NCI-H524 (cell line): ENCODE measurements at places on chromosomes 7 and 10.

DNA sequence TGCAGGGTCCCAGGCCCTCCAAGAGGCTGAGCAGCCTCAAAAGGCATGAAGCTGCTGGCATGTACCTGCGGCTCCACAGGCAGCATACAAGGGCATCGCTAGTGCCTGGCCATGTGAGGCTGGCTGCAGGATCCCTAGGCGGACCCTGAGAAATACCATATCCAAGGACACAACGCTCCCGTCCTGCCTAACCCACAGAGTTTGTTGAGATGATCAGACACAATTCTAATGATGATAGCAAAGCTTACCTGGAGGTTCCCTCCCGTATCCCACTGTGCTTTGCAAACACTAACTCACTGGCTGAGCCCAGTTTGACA lies 17.3 kb downstream of the CLRN3 start:
- DNase-seq, result no peak

GRCh38 chr10:80589726-80590373 lies 52.1 kb downstream of the SH2D4B start:
- no peak for DNase-seq

DNA sequence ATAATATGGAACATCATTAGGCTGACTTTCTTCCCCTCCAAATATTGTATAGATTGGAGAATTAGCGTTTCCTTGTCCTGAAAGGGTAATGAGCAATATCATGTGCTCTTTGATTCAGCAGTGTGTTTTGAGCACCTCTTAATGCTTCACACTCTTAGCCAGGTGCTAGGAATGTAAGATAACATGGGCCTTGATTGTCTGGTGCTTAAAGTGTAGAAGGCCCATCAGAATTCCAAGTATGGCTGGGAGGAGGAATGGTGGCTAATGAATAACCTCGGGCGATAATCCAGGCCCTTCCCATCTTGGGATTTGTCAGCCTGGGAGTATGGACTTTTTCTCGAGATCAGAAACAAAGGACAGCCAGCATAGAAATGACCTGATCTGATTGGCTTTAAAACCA lies 8.6 kb downstream of the TSPAN13 start:
- no peak for DNase-seq

DNA sequence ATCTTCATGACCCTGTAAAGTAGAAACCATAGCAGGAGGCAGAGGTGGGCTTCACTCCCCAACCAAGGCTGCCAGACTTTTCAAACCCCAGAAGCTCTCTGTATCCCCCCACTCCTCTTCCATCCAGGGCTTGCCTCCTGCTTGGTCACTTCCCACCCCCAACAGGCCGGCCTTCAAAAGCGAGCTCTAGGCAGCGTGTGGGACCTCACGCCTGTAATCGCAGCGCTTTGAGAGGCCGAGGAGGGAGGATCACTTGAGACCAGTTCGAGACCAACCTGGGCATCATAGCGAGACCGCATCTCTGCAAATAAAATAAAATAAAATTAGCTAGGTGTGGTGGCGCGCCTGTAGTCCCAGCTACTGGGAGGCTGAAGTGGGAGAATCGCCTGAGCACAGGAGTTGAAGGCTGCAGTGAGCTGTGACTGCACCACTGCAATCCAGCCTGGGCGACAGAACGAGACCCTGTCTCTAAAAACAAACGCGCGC lies 743 bp upstream of the POR start:
- no peak for DNase-seq

DNA sequence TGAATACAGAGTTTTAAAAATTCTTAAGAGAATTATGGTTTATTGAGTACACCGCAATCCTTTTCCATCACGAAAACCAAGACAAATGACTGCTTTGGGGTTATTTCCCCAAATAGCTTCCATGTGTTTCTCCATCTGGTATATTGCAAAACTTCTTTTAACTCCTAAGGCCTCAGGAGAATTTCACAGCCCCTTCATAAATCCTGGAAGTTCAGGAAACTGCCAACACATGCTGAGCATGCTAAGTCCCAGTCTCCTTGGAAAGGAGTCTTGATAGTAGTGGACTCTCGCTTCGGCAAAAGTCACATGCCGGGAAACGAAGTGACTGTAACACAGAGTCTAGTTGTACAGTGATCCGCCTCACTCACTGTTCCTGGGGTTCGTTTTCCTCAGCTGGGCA lies 88.1 kb upstream of the RSU1 start:
- DNase-seq, result no peak

DNA sequence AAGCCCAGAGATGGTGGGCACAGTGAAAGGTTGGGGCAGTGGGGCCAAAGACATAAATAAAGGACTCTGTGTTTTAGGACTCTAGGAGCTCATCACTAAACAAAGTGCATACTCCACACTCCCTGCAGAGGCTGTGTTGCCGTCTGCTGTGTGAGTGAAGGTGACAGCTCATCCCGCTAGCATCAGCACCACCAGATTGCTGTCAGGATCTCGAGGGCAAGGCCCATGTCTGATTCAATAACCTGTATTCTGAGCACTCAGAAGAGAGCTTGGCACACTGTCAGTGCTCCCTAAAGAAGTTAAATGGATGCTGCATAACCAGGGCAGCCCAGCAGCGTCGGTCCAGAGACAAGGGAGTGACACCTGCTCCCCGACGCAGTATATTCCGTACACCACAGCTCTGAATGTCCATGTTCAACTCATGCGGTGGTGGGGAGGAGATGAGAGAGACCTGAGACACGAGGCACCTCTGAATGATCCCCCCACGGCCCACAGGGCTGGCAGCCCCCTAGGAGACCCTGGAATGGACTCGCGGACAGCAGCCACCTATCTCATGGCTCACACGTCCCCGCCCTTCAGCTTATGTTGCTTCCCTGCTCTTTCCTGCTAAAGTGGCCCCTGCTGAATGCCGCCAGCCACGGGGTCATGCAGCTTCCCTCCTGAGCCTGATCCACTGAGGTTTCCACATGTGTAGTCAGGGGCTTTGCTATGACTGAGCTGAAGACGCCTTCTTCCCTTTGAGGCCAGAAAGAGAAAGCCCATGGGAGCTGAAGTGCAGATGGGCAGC lies 132.7 kb upstream of the KCNMA1 start:
- peak; percentile 66 for DNase-seq
